ENCODE measurements at places on chromosomes 3 and 15. TPM values are rescaled to one million over a fixed set of nuclear protein-coding genes. Genes with fewer than 3 reads are reported as not detected.

The SLC49A4 gene
- 14.1 TPM for total RNA-seq

The KY gene
- total RNA-seq: 1.5 TPM

The IL17RB gene
- 8.4 TPM for total RNA-seq

The CAMKV gene
- total RNA-seq: 17.1 TPM

The LMCD1 gene
- total RNA-seq: 12.5 TPM

All from spinal cord (tissue), 10 donors.